ENCODE measurements at places on chromosomes 7 and 10. TPM values are rescaled to one million over a fixed set of nuclear protein-coding genes. Genes with fewer than 3 reads are reported as not detected.
A peak's percentile ranks its signal among the peaks of the same experiment; 100 is the strongest.

DNA sequence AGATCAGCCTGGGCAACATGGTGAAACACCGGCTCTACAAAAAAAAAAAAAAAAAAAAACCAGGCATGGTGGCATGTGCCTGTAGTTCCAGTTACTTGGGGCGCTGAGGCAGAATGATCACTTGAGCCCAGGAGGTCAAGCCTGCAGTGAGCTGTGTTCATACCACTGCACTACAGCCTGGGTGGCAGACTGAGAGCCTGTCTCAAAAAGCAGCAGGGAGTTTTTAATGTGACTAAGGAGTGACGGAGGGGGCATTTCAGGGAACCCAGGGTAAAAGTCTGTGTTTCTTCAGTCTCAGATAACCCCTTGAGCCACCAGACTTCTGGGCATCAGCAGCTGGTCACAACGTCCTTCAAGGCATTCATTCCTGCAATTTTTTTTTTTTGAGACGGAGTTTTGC, 2.2 kb upstream of the C10orf95 start:
- H3K4me1 ChIP-seq = peaks cover 47% of the 10 kb centered on the region
- peaks cover 28% of the 10 kb centered on the region for H3K36me3 ChIP-seq
- no peak for DNase-seq
- H3K4me3 ChIP-seq = no peak overlapping the region
- H3K27ac ChIP-seq = peak overlapping the region; percentile 62
- H3K27me3 ChIP-seq = no peaks in the 10 kb centered on the region

DNA sequence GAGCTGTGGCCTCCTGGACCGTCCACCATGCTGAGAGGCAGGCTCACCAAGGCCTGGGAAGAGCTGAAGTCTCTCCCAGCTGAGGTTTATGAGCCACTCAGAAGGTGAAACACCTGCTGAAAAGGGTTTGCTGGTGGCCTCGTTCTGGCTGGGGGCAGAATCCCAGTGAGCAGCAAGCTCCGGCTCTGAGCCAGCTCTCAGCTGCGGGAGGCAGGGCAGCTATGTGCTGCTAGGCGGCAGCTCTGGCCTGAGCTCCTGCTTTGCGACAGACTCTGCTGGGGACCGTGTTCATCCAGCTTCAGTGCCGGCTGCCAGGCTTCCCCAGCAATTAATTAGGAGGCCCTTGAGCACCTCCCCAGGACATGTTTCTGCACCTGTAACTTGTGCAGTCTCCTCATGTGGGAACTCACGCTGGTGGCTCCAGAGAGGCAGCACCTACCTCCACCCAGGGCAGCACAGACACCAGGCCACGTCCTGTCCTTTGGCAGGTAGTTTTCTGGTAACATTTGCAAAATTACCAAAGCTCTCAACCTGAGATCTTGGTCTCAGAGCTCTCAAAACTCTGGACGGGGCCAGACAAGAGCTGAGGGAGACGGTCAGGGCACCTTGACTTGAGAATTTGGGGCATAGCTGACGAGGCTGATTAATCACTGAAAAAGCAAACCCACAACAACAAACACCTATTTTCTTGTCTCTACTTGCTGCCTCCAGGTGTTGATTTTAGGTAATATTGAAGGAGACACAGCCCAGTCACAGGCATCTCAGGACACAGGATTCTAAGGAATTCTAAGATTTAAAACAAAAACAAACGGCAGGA, 185.0 kb downstream of the TCERG1L start:
- H3K4me1 ChIP-seq = peaks cover 7% of the 10 kb centered on the region
- DNase-seq = no peak
- no peaks in the 10 kb centered on the region for H3K27me3 ChIP-seq
- no peak overlapping the region for H3K27ac ChIP-seq

- H3K36me3 ChIP-seq = no peaks in the 10 kb centered on the region
- no peak for DNase-seq
- peaks cover 5% of the 10 kb centered on the region for H3K4me1 ChIP-seq
- H3K27ac ChIP-seq = no peak overlapping the region
These were observed 45.1 kb upstream of the ELMO1 start for GRCh38 chr7:37493810-37494209.

Gene SRGN
- total RNA-seq = 166 TPM

Measured in activated CD8-positive, alpha-beta T cell treated with anti-CD3 and anti-CD28 coated beads, Interleukin-2, amount 10 ng/mL, durations not matched to agents 7 days and 5 days (primary cell).